ENCODE measurements at places on chromosomes 11 and 22. TPM values are rescaled to one million over a fixed set of nuclear protein-coding genes. Genes with fewer than 3 reads are reported as not detected.

Gene SYT13
- total RNA-seq: 6.0 TPM

DNA sequence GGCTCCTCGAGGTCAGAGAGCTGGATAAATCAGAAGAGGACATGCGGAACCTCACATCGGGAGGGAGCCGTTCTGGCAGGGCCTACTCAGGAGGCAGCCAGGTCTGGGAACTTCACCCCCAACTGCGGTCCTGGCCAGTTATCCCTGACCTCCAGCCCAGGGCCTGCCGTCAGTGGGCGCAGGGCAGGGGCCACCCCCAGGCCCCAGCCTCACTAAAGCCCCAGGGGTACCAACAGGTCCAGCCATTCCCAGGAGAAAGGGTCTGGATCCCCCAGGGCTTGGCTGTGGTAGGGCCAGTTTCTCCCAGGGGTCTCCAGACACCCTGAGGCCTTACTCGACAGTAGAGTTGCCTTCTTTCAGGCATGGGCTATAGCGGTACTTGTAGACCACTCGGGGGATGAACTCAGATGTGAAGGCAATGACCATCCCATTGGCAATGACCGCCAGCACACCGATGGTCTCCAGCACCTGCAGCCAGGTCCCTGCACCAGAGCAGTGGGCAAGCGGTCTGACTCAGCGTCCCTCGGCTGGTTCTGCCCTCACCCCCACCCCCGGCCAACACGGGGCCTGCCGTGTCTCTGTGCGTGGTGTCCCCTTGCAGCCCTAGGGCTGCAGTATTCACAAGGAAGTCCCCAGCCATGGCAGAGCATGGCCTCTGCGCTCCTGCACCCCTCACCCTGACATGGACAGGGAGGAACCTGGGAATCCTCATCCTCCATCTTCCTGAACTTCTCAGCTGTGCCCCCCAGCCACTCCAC is 4.6 kb upstream of the SIGIRR start:
- H3K4me1 ChIP-seq: peaks cover 2% of the 10 kb centered on the region
- no peak overlapping the region for H3K27ac ChIP-seq
- no peaks in the 10 kb centered on the region for H3K27me3 ChIP-seq
- no peaks in the 10 kb centered on the region for H3K36me3 ChIP-seq
- DNase-seq: no peak
- H3K4me3 ChIP-seq: no peak overlapping the region

GRCh38 chr11:13000721-13001120 is 8.4 kb upstream of the RASSF10 start:
- H3K27ac ChIP-seq: no peak overlapping the region
- no peak for DNase-seq
- no peaks in the 10 kb centered on the region for H3K4me1 ChIP-seq
- H3K36me3 ChIP-seq: peaks cover 2% of the 10 kb centered on the region

DNA sequence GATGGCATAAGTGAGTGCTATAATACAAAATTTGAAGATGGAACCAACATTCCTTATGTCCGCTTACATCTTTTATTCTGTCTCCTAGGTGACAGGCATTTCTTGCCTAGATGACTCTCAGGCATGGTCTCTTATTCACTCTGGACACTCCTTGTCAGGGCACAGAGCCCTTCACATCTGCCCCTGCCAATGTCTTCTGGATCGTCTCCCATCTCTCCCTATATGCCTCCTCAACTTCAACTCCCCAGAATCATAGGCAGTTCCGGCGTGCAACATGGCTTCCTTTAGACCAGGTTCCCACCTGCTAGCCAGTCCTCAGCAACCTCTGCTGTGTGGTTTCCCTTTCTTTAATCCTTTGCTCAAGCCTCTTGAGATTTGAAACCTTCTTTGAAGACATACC is 300.9 kb downstream of the TENM4 start:
- no peak overlapping the region for H3K27ac ChIP-seq
- H3K36me3 ChIP-seq: no peaks in the 10 kb centered on the region
- no peaks in the 10 kb centered on the region for H3K4me1 ChIP-seq
- no peaks in the 10 kb centered on the region for H3K27me3 ChIP-seq
- H3K4me3 ChIP-seq: no peak overlapping the region

DNA sequence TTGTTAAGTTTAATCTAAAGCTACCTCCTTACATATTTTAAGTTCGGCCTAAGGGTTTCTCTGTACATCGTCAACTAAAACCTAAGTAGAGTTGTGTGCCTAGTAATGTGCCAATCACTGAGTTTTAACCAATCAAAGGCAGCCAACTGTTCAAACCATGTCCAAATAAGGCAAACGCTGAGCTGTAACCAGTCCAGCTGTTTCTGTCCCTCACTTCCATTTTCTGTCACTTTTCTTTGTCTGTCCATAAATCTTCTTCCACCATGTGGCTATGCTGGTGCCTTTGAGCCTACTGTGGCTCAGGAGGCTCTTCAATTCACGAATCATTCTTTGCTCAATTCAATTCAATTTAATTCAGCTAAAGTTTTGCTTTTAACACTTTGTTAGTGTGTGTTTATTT is 13.9 kb upstream of the ATXN10 start:
- no peaks in the 10 kb centered on the region for H3K27me3 ChIP-seq
- no peak overlapping the region for H3K4me3 ChIP-seq
- no peaks in the 10 kb centered on the region for H3K36me3 ChIP-seq

Gene RPL27A
- total RNA-seq: 1,152 TPM

GRCh38 chr11:123448823-123449222 is 18.8 kb downstream of the GRAMD1B start:
- H3K27ac ChIP-seq: no peak overlapping the region
- peaks cover 32% of the 10 kb centered on the region for H3K36me3 ChIP-seq
- no peak overlapping the region for H3K4me3 ChIP-seq

Gene MMP13
- not detected for total RNA-seq

DNA sequence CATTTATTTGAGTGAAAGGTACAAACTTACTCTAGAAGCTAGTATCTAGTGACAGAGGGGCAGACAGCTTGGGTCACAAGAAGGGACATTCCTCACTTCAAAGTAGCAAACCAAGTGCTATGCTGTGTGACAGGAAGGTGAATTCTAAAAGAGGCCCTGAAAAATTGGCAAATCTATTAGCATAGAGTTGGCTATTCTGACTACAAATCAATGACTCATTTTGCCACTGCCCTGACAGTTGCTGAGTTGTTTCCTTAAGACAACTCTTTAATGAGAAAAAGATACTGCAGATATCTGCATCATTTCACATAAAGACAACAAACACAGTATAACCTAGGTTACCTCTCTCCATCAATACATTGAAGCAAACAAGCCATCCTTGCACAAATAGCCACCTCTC is 524.0 kb upstream of the LRRC4C start:
- H3K27me3 ChIP-seq: no peaks in the 10 kb centered on the region
- no peak overlapping the region for H3K27ac ChIP-seq

GRCh38 chr11:3644817-3645235 is at the start of gene ART1:
ART1 (plus strand) TSS chr11:3645128; CDS start chr11:3659214, 14,086 bp downstream.
- no peaks in the 10 kb centered on the region for H3K4me1 ChIP-seq
- no peaks in the 10 kb centered on the region for H3K27me3 ChIP-seq
- H3K27ac ChIP-seq: no peak within 1 kb of the TSS
- DNase-seq: no peak

DNA sequence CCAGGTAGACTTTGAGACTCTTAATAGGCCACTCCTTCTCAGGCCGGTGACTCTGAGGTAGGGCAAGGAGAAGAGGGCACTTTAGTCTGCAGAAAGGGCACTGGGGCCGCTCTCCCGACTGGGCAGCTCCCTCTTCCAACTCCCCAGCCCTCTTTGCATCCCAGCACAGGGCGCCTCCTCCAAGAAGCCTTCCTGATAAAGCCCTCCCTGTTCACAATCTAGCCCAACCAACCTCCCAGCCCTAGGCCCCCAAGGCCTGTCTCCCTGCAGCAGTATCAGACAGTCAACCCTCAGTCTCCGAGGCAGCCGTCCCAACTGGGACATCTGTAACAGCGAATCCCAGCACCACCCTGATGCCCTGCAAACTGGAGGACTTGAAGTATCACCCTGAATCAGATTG is 14.3 kb upstream of the PDE2A start:
- H3K4me1 ChIP-seq: no peaks in the 10 kb centered on the region
- H3K4me3 ChIP-seq: no peak overlapping the region
- no peaks in the 10 kb centered on the region for H3K27me3 ChIP-seq
- DNase-seq: no peak
- peaks cover 26% of the 10 kb centered on the region for H3K36me3 ChIP-seq
- no peak overlapping the region for H3K27ac ChIP-seq

DNA sequence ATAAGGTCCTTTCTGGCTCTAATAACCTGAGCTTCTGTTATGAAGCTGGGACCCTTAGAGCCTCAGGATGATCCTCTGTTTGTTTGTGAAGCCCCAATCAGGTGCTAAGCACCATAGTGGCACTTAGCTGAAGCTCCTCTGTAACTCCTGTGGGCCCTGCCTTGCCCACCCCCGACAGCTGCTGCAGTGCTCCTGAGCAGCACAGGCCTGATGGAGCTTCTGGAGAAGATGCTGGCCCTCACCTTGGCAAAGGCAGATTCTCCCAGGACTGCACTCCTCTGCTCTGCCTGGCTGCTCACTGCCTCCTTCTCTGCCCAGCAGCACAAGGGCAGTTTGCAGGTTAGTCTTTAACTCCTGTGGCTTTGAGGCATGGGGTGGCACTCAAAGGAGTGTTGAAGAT is 19.0 kb upstream of the CCDC134 start:
- H3K4me1 ChIP-seq: no peaks in the 10 kb centered on the region
- no peak overlapping the region for H3K27ac ChIP-seq
- no peak for DNase-seq
- no peaks in the 10 kb centered on the region for H3K27me3 ChIP-seq
- no peak overlapping the region for H3K4me3 ChIP-seq
- H3K36me3 ChIP-seq: no peaks in the 10 kb centered on the region

DNA sequence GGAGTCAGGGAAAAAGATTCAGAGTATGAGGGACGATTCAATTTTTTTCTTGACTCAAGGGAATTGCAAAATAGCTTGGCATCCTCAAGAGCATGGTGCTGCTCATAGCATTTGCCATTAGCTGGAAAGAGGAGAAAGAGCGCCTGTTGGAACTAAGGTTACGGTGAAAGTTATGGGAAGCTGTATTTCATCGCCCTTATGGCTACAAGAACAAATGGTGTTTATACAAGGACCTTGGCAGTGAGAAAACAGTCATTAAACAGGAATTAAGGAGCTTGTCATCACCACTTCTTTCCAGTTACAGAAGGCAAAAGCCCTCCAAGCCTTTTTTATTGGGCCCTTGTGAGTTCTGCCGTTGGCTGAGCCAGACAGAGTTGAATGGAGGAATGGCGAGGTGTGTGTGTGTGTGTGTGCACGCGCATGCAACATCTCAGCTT is 74.2 kb downstream of the ALX4 start:
- DNase-seq: no peak
- no peaks in the 10 kb centered on the region for H3K4me1 ChIP-seq
- no peak overlapping the region for H3K27ac ChIP-seq
- no peak overlapping the region for H3K4me3 ChIP-seq
- H3K36me3 ChIP-seq: peaks cover 10% of the 10 kb centered on the region
- no peaks in the 10 kb centered on the region for H3K27me3 ChIP-seq

Gene LRP4
- total RNA-seq: 11.6 TPM

Gene BCL2L13
- total RNA-seq: 26.0 TPM

DNA sequence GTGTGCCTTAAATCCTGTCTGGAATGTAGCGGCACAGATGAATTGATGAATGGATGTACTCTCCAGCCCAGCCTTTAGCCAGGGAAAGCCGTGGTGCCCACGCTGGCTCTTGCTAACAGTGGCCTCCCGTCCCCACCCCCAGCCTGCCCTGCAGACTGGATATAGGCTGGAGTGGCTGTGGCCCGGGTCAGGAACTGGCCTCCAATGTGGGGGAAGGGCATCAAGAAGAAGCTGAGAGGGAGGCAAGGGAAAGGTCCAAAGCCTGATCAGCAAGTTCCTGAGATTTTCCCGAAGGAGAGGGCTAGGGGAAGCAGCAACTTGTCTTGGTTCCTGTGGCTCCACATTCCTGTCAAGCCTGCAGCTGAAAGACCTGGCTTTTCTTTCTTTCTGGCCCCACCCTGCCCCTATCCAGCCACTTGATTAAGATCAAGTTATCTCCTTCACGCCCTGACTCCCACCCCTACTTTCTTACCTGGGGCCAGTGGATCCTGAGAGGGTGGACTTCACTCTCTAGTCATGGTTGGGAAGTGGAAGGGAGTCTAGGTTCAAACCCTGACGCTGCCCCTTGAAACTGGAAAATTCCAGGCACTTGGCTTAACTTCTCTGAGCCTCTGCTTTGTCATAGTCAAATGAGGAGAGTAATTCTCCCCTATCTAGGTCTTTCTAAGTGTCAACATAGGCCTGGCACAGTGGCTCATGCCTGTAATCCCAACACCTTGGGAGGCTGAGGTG is 11.0 kb upstream of the MICALL1 start:
- peaks cover 12% of the 10 kb centered on the region for H3K4me1 ChIP-seq
- no peaks in the 10 kb centered on the region for H3K27me3 ChIP-seq
- H3K4me3 ChIP-seq: peak overlapping the region; percentile 45
- peak; percentile 75 for DNase-seq

- DNase-seq: no peak
- H3K27ac ChIP-seq: no peak overlapping the region
- no peak overlapping the region for H3K4me3 ChIP-seq
- H3K4me1 ChIP-seq: peaks cover 31% of the 10 kb centered on the region
Observed at GRCh38 chr11:93494357-93494756, 48.8 kb downstream of the SMCO4 start.

DNA sequence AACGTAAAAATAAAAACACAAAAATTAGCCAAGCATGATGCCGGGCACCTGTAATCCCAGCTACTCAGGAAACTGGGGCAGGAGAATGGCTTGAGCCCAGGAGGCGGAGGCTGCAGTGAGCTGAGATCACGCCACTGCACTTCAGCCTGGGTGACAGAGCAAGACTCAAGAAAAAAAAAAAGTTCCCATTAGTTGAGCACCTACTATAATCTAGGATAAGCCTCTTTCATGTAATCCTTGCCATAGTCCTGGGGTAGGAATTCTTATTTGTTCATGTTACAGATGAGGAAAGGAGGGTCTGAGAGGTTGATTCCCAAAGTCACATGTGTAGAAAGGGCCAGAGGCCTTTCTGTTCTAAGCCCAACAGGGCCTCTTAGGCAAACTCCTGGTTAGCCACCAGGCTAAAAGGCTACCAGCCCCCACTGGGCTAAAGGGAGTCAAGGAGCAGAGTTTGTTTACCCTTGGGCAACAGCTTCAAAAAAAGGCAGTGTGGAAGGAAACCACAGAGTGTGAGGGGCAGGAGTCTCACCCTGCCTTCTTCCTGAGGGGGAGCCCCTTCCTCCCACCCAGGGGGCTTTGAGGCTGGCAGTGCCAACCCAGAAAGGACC is 21.6 kb upstream of the CSNK1E start:
- no peak overlapping the region for H3K4me3 ChIP-seq
- peaks cover 4% of the 10 kb centered on the region for H3K4me1 ChIP-seq
- H3K27ac ChIP-seq: no peak overlapping the region
- H3K36me3 ChIP-seq: no peaks in the 10 kb centered on the region
- no peak for DNase-seq

- no peaks in the 10 kb centered on the region for H3K36me3 ChIP-seq
- peaks cover 10% of the 10 kb centered on the region for H3K27me3 ChIP-seq
- peak overlapping the region; percentile 77 for H3K4me3 ChIP-seq
- peak; percentile 45 for DNase-seq
- H3K4me1 ChIP-seq: 0 out of 2 replicates have a peak, but pooled peaks cover 2% of the 10 kb centered on the region
Observed at GRCh38 chr22:20436307-20436767, 1.3 kb downstream of the SCARF2 start.

- H3K27ac ChIP-seq: no peak within 1 kb of the TSS
- H3K27me3 ChIP-seq: peaks cover 5% of the 10 kb centered on the region
Observed at GRCh38 chr11:86800076-86800959, at the start of gene PRSS23. PRSS23 (plus strand) TSS chr11:86800542; CDS start chr11:86807644, 7,102 bp downstream.

Measured in H9 (cell line).